ENCODE measurements at places on chromosomes 16 and 17. TPM values are rescaled to one million over a fixed set of nuclear protein-coding genes. Genes with fewer than 3 reads are reported as not detected.

TPSD1 gene
- total RNA-seq: 2.7 TPM

- no peaks in the 10 kb centered on the region for H3K36me3 ChIP-seq
- H3K27me3 ChIP-seq: no peaks in the 10 kb centered on the region
- no peak overlapping the region for H3K4me3 ChIP-seq
- DNase-seq: no peak
- H3K4me1 ChIP-seq: no peaks in the 10 kb centered on the region
Measured at GRCh38 chr17:79977708-79978547, 57.7 kb downstream of the TBC1D16 start.

- no peak for DNase-seq
- no peaks in the 10 kb centered on the region for H3K27me3 ChIP-seq
- H3K27ac ChIP-seq: peak overlapping the region; percentile 52
- H3K4me3 ChIP-seq: no peak overlapping the region
Measured at GRCh38 chr17:80064696-80065095, 28.3 kb downstream of the CCDC40 start.

OMG gene
- 1.1 TPM for total RNA-seq

GRCh38 chr17:79033741-79034501 lies 10.0 kb downstream of the C1QTNF1 start:
- H3K27me3 ChIP-seq: no peaks in the 10 kb centered on the region
- peaks cover 24% of the 10 kb centered on the region for H3K4me1 ChIP-seq
- no peaks in the 10 kb centered on the region for H3K36me3 ChIP-seq

HIGD1B gene
- 7.4 TPM for total RNA-seq

DNA sequence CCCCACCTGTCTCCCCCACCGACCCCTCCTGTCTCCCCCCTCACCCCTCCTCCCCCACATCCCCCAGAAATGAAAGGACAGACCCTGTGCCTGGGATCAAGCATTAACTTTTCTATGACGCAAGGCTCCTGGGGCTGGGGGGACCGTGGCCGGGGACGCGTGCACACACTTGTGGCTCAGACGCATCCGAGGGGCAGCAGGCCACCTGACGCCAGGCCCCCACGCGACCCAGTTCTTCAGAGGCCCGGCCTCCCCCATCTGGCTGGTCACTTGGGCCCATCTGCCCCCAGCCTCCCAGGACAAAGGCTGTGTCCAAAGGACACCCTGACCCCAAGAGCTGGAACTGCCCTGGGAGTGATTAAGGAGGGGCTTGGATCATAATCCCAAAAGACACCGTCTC lies 14.0 kb upstream of the PVALEF start:
- no peak overlapping the region for H3K4me3 ChIP-seq
- H3K27ac ChIP-seq: no peak overlapping the region
- H3K36me3 ChIP-seq: no peaks in the 10 kb centered on the region
- no peaks in the 10 kb centered on the region for H3K4me1 ChIP-seq

DNA sequence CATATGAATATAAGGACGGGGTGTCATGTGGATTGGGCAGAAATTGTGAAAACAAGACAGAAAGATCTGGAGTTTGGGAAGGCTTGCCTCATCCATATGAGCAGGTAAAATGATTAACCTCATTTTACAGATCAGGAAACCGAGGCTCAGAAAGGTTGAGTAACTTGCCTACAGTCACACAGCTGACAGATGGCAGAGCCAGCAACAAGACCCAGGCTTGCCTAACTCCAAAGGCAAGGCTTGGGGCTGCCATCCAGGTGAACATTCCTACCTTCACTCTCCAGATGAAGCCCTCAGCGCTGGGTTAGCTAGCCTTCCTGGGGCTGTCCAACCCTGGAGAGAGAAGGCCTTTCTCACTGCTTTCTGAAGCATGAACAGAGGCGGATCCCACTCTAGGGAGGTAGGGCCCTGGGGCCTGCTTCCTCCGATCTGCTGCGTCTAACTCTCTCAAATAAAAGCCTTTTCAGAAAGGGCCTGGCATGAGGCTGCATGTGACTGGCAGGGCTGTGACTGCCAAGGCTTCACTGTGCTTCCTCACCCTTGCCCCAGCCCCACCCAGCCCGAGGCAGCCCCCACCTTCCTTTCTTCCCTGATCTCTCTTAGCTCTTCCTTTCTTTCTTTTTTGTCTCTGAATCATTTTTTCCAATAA lies 107.8 kb downstream of the GNAO1 start:
- DNase-seq: no peak
- peaks cover 34% of the 10 kb centered on the region for H3K4me1 ChIP-seq
- no peak overlapping the region for H3K4me3 ChIP-seq
- H3K36me3 ChIP-seq: no peaks in the 10 kb centered on the region

DNA sequence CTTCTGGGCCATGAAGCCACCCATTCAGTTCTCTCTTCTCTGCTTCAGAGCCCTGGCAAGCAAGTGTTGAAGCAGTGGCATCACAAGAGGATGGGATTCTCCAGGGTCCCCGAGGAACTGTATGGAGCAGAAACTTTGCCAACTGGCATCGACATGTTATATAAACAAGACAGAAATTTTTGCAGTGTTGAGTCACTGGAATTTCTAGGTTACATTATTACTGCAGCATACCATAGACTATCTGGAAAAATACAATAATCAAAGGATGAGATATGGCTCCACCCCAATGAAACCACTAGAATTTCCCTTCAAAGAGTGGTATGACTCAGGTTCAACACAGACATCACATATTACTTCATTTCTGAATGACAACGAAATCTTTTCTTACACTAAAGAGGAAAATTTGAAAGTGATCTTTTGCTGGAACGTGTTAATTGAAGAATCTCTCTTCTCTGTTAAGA lies 343.0 kb upstream of the DYNLRB2 start:
- H3K27me3 ChIP-seq: no peaks in the 10 kb centered on the region
- H3K27ac ChIP-seq: no peak overlapping the region
- no peaks in the 10 kb centered on the region for H3K4me1 ChIP-seq
- DNase-seq: no peak

MYH8 gene
- total RNA-seq: not detected
